ENCODE measurements at places on chromosomes 16 and 17.

DNA sequence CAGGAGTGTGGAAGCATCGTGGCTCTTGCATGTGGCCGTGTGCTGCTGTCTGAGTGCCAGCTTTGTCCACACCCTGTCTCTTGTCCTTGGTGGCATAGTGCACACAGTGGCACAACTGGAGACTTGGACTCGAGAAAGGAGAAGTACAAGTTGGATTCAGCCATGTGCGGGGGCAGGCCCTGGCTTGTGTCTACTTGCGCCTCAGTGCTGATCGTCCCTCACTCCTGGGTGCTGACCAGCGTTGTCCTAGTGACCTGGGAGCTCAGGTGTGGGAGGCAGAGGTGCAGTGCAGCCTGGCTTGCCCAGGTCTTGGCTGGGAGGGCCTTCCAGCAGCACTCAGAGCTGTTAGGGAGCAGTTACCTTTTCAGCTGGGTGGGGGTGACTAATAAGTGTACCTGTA is 20.6 kb downstream of the MPRIP start:
- DNase-seq: peak; percentile 26

- no peak for DNase-seq
Observed at GRCh38 chr17:80774146-80774545, 217.5 kb upstream of the CHMP6 start.

- DNase-seq: no peak
Observed at GRCh38 chr17:47709594-47709993, 15.6 kb downstream of the TBKBP1 start.

DNA sequence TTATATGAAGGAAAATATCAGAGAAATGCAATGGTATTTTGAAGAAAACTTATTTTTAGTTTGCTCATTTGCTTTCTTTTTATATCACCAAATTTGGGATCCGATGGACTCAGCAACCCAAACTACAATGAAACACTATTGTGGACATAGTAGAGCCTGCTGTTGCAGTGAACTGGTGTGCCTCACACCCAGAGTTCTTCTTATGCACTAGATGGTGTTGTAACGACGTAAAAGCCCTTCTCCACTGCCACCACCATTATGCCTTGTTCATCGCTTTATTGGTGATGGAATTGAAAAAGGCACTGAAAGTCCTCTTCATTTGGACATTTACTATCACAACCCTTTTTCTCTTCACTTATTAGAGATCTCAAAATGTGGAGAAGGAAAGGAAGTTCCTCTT is 381.3 kb downstream of the CDH8 start:
- no peak for DNase-seq

GRCh38 chr17:33324736-33325135 is 31.6 kb upstream of the ASIC2 start:
- DNase-seq: no peak

GRCh38 chr17:2700491-2701141 is 10.9 kb downstream of the CLUH start:
- no peak for DNase-seq

DNA sequence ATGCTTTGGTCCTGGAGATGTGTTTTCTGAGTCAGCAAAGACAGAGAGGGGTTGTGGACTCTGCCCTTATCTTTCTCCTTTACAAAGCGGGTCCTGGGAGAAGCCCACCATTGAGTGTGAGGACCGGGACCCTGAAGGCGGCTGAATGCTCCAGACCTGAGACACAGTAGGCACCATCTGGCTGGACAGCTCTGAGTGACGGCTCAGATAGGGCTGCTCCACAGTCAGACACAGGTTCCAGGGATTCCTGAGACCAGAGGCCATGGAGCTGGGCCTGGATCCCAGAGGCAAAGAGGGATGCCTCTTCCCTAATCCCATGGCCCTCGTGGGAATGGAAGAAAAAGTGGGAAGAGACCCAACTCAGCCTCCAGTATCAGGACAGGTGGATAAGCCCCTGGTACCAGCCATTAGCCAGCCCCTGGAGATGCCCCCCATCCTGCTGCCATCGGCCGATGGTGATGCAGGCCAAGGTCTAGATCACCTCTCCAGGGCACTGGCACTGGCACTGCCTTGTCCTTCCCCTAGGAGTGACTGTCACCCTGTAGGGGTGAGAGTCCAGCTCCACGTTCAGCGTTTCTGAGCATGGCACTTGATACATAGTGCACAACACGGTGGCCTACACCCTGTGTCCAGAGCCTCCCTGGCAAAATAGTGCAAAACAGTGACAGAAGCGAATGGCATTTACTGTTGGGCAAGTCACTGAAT is 4.7 kb downstream of the MMP15 start:
- DNase-seq: no peak

GRCh38 chr16:67372664-67373063 is 20.6 kb downstream of the TPPP3 start:
- peak; percentile 18 for DNase-seq

DNA sequence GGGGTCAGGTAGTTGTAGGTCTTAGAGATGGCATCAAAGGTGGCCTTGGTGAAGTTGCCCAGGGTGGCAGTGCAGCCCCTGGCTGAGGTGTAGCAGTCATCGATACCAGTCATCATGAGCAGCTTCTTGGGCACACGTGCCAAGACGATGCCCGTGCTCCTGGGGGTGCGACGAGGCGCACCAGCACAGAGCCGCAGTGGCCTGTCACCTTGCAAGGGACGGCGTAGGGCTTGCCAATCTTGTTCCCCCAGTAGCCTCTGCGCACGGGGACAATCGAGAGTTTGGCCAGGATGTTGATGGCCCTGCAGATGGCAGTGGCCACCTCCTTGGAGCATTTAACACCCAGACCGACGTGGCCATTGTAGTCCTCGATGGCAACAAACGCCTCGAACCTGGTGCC is 29.8 kb downstream of the CDC27 start:
- no peak for DNase-seq

DNA sequence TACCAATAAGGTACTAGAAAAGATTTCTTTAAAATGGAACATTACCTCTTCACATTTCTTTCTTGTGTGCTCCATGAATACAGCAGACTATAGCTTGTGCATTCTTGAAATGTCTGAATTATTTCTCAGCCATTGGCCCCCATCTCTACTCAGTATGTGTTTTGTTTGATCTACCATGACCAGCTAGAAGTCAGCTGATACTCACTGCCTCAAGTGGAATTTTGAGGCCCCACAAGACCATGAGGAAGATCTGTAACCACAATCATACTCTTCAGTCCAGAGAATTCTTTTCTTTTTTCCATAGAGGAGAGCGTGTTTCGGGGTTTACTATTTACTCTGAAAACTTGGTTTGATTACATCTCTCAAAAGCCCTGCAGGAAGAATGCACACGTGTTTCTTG is 319.1 kb downstream of the TOX3 start:
- DNase-seq: no peak

DNA sequence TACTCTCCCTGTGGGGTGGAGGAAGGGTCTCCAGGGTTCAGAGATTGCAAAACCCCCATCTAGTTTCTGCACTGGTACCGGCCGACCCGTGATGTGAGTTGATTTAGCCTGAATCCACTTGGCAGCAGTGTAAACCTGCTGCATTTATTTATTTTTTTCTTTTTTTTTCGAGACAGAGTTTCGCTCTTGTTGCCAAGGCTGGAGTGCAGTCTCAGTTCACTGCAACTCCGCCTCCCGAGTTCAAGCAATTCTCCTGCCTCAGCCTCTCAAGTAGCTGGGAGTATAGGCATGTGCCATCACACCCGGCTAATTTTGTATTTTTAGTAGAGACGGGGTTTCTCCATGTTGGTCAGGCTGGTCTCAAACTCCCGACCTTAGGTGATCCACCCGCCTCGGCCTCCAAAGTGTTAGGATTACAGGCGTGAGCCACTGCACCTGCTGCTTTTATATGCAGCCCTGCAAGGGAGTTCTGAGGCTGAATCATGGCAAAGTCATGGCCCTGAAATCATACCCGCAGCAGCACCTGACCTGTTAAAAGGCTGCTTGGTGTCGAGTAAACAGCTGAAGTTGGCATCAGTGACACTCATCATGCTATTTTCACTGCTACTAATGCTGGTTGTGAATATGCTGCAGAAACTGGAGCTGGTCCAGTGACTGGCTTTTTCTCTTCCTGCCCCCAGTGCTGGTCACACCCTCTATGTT is 21.4 kb downstream of the DEXI start:
- DNase-seq: no peak

DNA sequence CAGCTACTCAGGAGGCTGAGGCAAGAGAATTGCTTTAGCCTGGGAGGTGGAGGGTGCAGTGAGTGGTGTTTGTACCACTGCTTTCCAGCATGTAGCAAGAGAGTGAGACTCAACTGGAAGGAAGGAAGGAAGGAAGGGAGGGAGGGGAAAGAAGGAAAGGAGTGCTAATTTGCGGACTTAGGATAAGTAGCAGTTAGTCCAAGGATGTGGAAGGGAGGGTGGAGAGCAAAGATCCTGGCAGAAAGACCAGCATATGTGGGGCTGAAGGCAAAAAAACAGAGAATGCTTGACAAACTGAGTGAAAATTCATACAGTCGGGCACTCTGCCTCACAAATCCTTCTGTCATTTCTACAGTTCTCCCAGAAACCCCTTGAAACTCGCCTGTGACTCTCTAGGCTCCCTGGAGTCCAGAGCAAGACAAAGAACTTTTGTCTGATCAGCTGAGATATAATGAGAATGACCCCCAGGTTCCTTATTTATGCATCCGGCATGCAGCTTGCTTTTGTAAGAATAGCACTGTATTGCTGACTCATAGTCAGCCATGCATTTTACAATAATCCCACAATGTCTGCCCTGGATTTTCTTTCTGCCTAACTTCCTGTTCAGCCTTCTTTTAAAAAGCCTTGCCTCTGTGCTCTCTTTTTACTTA is 31.5 kb downstream of the CDK5RAP3 start:
- no peak for DNase-seq

DNA sequence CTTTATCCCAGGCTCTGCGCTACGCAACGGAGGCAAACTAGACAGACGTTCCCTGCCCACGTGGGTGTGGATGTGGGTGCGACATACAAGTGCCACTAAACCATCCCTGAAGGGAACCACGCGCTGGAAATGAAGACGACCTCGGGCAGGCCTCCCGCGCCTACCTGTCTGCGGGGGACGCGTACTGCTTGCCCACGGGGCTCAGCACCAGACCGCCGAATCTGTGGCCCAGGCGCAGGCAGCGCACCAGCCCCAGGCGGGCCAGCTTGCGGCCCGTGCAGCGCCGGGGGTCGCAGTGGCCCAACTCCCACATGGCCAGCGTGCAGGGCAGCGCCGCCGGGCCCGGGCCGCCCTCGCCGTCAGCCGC is 480 bp downstream of the TSR3 start:
- no peak for DNase-seq

DNA sequence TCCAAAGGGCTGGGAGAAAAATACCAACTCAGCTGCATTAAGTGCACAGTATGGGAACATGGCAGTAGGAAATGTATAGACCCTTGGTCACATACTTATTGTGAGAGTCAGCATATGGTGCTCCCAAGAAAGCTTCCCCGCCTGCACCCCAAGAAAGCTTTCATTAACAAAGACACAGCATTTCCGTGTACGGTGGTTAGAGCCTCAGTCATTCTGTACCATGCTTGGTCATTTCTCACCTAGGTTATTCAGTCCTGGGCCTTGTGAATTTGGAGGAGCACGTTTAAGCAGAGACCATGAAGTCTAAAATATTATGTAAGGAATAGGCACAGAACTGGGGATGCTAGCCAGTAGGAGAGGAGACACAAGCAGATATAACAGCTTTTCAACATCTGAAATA is 56.1 kb downstream of the ESRP2 start:
- DNase-seq: no peak

DNA sequence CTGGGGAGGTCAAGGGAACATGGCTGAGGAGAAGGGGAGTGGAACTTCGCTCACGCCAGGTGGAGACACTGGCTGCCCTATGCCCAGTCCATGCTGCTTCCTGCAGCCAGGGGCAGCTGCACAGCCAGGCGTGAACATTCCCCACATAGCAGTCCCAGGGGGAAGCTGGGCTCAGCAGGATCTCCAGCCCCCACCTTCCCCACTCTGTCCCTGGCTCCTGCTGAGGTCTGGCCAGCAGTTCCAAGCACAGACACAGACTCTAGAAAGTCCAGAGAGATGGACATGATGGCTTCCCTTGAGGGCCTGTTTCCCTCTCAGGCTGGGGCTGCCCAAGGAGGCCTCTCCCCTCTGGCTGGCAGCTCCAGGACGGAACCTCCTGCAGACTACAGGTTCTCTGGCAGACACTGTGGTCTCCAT is 9.3 kb downstream of the JUP start:
- no peak for DNase-seq

DNA sequence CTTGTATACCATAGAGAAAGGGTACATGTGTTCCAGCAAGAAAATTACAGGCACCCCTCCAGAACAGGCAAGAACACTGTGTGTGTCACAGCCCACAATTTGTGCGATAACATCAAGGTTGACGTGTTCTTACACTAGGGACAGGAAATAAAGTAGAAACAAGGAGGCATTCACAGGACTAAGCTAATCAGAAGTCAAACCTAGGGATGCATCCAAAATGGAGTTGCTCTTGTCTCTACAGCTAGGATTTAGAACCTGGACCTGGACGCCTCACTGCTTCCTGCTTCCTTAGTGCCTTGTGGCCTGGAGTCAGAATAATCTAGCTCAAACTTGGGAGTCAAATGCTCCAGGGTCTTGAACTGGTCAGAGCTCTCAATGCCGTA is 41.3 kb downstream of the GINS3 start:
- no peak for DNase-seq

DNA sequence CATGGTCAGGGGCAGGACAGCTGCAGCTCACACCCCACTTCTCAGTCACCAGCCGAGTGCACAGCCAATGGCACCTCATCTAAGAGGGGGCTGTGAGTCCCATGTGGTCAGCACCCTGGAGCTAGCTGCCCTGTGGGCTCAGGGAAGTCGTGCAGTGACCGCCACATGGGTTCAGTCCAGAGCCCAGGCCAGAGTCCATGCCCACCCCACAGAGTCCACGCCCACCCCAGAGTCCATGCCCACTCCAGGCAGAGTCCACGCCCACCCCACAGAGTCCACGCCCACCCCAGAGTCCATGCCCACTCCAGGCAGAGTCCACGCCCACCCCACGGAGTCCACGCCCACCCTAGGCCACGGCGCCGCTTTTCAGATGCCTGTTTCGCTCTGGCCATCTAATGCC is 24.1 kb downstream of the SLC7A5 start:
- DNase-seq: no peak

- no peak for DNase-seq
Observed at GRCh38 chr17:50785946-50786570, 18.7 kb upstream of the ANKRD40CL start.

GRCh38 chr16:74899816-74900215 is 85.1 kb downstream of the WDR59 start:
- DNase-seq: no peak

GRCh38 chr16:78396673-78397072 is 297.2 kb downstream of the WWOX start:
- no peak for DNase-seq

DNA sequence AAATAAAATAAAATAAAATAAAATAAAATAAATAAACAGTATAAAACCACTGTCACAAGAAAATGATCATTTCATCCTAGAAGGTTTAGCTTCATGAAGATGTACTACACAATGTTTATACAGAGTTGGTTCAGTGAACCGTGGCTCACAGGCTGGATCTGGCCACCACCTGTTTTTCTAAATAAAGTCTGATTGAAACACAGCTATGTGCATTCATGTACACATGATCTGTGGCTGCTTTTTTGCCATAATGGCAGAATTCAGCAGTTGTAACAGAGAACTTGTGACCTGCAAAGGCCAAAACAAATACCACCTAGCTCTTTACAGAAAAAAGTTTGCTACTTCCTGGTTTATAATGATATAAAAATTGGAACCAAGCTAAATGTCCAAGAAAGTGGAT is 12.6 kb upstream of the RPRML start:
- DNase-seq: peak; percentile 42

All from B cell (primary cell).